ENCODE measurements at places on chromosomes 1 and 21.

DNA sequence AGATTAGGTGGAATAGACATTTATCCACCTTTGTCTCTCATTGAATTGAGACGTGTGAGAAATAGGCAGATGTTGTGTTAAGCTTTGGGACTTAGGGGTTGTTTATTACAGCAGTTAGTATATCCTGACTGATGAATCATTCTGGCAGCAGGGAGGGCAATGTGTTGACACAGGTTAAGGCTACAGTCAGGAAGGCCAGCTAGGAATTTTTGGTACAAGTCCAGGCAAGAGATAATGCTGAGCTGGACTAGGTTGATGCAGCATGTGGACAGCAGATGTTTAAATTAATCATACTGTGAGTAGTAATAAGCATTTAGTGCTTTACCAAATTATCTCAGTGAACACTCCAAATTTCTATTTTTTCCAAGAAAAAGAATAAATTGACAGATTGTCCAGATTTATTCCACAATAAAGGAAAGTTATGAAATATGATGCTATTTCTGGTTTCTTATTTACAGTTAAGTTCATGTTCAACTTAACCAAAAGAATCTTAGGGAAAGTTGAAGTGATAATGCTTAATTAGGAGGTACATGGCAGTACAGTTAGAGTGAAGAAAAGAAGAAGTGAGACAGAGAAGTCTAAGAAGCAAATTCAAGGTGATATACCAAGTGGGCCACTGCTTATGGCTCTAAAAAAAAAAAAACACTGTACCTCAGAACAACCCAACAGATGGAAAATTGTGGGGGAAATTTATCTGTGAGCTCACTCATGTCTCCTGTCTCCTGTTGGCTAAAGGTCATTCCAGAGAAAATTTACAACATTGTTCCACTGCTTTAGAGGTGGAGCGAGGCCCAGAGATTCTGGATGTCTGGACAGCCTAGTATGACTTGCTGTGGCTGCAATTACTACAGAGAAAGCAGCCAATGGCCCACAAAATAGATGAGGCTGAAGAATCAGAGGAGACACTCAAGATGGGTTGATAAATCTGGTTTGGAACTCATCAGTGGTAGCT, 102.7 kb upstream of the C21orf91 start:
- DNase-seq: no peak

GRCh38 chr1:203754455-203754864, 10.5 kb upstream of the LAX1 start:
- peak; percentile 27 for DNase-seq

DNA sequence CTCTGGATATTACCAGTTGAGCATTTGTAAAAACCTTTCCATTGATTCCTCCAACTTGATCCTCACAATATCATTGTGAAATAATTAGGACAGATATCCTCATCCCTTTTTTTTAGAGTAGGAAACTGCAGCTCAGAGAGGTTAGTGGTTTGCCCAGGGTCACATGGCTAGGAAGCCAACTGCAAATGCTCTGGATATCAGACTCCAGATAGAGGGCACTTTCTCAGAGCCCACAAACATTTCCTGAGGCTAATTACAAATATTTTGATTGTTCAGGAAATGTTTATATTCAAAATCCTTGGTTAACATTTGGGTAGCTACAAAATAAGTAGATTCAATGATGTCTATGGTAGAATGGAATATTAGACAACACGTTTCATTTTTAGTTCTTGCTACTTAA, 154.8 kb upstream of the DPYD start:
- no peak for DNase-seq

GRCh38 chr1:206829875-206830274, 35.5 kb upstream of the IL20 start:
- DNase-seq: no peak

- DNase-seq: peak; percentile 1
Measured at GRCh38 chr21:35438643-35439404, 389.7 kb upstream of the RUNX1 start.

GRCh38 chr1:204494281-204495077, at the start of gene PIK3C2B:
TSS of gene PIK3C2B (minus strand) at chr1:204494805. CDS start at chr1:204469802, 25,003 bp downstream.
- peak; percentile 66 for DNase-seq

- no peak for DNase-seq
Measured at GRCh38 chr1:208500375-208500774, 256.2 kb upstream of the PLXNA2 start.

GRCh38 chr1:240310226-240310925, 218.7 kb downstream of the FMN2 start:
- no peak for DNase-seq

DNA sequence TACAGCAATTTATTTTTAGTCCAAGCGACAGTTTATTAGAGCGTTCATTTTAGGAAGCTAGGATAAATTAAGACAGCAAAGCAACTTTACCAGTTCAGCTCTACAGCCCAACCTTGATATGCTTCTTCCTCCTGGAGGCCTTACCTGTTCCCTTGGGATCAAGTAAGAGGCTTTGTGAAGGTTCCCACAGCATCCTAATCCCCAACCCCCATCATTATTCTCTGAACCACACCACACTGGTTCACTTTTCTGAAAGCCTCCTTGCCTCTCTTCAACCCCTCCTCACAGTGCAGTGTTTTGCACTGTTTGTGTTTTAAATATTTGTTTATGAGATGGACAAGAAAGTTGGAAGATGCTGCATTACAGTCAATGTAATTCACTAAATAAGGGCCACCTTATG, 126.3 kb upstream of the CXADR start:
- DNase-seq: no peak

DNA sequence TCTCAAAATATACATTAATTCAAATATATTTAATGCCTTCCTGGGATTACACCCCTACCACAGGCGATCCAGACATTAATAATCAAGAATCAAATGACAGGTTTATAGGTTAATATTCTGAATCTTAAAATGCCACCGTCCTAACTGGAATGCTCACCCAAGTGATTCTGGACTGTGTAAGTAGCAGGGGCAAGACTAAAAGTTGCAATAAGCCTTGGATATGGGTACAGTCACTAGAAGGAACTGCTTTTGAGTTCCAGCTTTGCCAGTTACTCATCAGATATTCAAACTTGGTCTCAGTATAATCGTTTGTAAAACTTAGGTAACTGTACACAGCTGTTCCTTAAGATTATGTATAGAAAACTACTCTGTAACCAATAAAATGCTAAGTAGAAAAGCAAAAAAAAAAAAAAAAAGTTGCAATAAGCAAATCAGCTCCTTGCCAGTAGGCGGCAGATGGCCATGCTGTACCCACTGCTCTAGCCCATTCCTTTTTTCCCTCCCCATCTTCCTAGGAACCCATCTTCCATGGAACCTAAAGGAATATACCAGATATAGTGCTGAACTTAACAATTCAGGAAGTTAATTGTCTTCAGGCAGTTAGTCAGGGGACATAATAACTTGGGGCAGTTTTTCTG, 10.5 kb downstream of the RO60 start:
- DNase-seq: no peak

GRCh38 chr1:46246548-46247435, 771 bp upstream of the RAD54L start:
- DNase-seq: peak; percentile 67

GRCh38 chr1:219668446-219668845, 55.5 kb upstream of the ZC3H11B start:
- no peak for DNase-seq

DNA sequence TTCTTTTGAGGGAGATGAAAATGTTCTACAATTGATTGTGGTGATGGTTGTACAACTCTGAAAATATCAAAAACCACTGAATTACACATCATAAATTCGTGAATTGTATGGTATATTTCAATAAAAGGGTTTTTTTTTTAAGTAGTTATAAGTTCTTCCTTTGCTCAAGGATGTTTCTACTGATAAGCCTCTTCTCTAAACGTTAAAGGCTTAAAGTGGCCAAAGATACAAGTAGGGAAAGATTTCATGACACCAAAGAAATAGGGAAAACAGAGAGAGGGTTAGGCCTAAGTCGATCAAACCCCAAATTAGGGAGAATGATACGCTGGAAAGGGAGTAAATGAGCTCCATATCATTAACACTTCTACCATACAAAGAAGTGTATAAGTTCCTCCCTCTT, 4.1 kb downstream of the KDM5B start:
- no peak for DNase-seq

DNA sequence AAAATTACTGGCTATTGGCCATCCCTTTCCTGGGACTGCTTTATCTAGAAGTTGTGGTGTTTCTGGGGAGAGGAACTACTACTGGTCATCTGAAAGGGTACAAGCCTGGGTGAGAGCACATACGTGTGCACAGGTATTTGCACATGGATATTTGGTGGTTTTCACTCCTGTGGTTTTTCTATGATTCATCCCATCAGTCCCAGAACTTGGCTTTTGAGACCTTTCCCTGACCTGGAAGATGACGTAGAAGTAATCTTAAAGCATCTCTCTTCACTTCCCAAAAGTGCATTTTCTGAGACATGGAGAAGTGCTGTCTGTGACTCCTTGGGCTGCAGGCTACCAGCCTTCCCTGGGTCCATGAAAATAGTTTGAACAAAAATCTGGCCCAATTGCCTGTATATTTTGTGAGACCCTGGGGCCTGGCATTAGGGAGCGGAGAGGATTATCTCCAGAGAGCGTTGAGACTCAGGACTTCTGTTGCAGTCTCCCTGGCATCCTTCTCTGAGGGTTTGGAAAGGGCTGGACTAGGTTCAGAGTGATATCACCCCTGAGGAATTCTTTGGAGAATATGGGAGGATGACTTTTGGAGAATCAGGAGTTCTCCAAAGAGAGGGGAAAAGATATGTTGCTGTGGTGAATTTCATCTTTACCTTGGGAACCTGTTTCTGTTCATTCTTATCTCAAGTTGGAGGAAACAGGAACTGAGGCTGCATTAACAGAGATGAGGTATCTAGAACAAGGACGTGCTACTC, 130.8 kb downstream of the NOS1AP start:
- no peak for DNase-seq

DNA sequence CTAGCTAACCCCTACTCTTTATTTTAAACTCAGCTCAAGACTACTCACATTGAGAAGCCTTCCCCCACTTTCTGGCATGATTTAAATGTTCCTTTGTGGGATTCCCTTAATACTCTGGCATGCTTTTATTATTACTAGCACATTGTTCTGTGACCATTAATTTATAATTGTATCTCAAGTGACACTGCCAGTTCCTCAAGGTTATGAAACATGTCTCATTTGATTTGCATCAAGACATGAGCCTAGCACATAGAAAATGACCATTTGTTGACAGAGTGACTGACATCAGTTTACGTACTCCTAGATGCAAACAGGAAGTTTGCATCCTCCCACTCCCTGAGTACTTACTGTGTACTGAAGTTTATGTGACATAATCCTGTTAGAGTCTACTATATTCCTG, 15.2 kb downstream of the RGS4 start:
- no peak for DNase-seq

DNA sequence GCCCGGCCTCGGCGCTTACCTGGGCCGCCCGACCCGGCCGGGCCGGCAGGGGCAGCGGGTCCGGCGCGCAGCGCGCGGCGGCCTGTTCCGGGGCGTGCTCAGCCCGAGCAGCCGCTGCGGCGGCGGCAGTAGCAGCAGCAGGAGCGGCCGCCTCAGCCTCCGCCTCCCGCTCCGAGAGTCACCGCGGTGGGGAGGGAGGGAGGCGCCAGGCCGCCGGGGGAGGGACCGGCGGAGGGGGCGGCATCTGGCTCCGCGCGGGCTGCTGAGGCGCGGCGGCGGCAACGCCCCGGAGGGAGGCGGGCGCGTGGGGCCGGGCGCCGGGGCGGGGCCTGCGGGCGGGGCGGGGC, at the start of gene CTNNBIP1:
TSS of gene CTNNBIP1 (minus strand) at position 194 of the 347 bp plus-strand sequence. CDS start 38,205 bp downstream, outside the sequence.
- no peak for DNase-seq
